ENCODE measurements at places on chromosomes 13 and 19. TPM values are rescaled to one million over a fixed set of nuclear protein-coding genes. Genes with fewer than 3 reads are reported as not detected.

DNA sequence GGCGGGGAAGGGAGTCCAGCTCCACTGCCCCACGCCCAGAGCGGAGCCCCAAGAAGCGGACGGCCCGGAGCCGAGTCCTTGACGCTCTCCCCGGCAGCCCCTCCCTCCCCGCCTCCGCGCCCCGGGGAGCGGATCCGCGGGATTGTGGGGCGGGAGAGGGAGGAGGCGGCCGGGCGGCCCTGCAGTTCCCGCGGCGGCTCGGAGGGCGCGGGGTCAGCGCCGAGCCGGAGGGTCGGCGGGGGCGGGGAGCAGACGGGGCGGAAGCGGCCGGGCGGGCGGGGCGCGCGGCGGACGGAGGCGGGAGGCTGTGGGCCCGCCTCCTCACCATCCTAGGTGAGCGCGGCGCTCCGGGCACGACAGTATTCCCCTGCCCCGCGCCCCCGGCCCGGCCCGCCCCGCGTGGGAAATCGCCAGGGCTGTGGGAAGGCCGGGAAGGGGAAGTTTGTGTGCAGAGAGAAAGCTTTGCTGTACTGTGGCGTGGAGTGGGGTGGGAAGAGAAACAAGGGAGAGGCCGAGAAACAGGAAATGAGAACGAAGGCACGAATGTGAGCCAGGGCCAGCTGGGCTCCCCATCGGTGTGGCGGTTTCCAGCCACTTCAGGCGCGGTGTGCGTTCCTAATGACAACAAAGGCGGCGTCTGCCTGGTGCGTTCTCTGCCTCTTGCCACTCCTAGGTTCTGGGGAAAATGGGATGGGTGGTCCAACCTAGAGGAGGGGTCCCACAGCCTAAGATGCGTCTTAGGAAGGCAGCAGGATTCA lies 1.3 kb upstream of the KLF12 start:
- peaks cover 11% of the 10 kb centered on the region for H3K4me1 ChIP-seq
- peak overlapping the region; percentile 71 for H3K27ac ChIP-seq
- no peaks in the 10 kb centered on the region for H3K27me3 ChIP-seq
- H3K4me3 ChIP-seq, result peak overlapping the region; percentile 71

DNA sequence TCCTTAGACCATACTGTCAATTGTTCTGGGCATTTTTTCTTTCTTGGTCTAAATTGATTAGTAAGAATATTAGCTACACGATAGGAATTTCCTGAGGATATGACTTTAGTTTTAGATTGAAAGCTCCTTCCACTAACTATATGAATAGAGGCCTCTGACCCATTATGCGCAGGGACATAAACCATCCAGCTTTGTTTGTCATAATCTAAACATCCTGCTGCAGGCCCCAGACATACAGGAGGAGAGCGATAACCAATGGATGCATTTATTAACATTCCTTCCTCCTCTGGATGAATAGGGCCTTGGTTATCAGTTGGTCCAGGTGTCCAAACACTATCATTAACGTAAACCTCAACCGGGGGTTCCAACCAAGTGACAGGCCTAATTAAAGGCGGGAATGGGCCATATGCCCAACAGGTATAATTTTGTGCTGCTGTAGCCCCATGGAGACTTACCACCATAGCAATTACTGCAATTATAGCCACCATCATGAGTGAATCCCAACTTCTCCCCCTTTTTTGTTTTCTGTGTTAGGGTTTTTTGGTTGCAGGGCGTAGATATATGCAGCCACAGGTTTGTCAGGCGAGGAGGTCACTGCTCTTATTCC lies 32.6 kb downstream of the CLEC4M start:
- no peaks in the 10 kb centered on the region for H3K36me3 ChIP-seq
- H3K4me1 ChIP-seq, result no peaks in the 10 kb centered on the region
- no peak for DNase-seq
- no peak overlapping the region for H3K27ac ChIP-seq
- no peak overlapping the region for H3K4me3 ChIP-seq

GRCh38 chr13:111281751-111282311 lies 38.6 kb upstream of the TEX29 start:
- no peaks in the 10 kb centered on the region for H3K4me1 ChIP-seq
- no peak for DNase-seq
- no peaks in the 10 kb centered on the region for H3K27me3 ChIP-seq
- peaks cover 53% of the 10 kb centered on the region for H3K36me3 ChIP-seq
- H3K27ac ChIP-seq, result no peak overlapping the region
- no peak overlapping the region for H3K4me3 ChIP-seq

DNA sequence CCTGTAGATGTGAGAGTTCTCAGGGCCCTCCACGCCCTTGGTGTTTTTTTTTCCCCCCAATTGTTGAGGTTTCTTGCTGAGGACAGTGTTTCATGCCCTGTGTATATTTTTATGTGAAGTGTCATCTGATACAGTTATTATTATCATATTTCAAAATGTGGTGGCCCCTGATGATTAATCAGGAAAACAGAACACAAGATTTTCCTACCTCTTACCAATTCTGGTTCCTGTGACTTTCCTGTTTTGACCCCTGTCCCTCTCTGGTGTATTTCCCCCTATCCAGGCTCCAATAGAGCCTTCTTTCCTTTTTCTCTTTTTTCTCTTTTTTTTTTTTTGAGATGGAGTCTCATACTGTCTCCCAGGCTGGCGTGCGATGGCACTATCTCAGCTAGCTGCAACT lies 642 bp downstream of the PSG8 start:
- DNase-seq, result no peak
- H3K27ac ChIP-seq, result no peak overlapping the region
- H3K4me3 ChIP-seq, result no peak overlapping the region
- H3K36me3 ChIP-seq, result no peaks in the 10 kb centered on the region
- H3K27me3 ChIP-seq, result no peaks in the 10 kb centered on the region
- no peaks in the 10 kb centered on the region for H3K4me1 ChIP-seq

DNA sequence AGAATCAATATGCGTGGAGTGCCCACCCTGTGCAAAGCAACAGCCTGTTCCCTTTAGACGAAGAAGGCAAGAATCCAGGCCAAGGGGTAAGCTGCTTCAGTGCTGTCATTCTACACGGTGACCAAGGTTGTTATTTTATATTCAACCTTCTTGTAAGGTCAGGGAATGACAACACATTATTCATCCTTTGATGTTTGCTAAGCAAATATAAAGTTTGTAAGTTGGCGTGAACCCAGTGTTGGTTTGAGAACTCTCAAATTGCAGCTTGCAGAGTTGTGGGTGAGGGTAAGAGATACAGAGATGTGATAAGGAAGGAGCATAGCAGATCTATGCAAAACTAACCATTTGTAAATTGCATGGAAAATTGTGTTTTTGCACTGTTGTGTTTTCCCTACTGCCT lies 436.7 kb downstream of the FGF9 start:
- H3K36me3 ChIP-seq, result no peaks in the 10 kb centered on the region
- H3K27ac ChIP-seq, result no peak overlapping the region
- H3K27me3 ChIP-seq, result no peaks in the 10 kb centered on the region
- peaks cover 23% of the 10 kb centered on the region for H3K4me1 ChIP-seq

DNA sequence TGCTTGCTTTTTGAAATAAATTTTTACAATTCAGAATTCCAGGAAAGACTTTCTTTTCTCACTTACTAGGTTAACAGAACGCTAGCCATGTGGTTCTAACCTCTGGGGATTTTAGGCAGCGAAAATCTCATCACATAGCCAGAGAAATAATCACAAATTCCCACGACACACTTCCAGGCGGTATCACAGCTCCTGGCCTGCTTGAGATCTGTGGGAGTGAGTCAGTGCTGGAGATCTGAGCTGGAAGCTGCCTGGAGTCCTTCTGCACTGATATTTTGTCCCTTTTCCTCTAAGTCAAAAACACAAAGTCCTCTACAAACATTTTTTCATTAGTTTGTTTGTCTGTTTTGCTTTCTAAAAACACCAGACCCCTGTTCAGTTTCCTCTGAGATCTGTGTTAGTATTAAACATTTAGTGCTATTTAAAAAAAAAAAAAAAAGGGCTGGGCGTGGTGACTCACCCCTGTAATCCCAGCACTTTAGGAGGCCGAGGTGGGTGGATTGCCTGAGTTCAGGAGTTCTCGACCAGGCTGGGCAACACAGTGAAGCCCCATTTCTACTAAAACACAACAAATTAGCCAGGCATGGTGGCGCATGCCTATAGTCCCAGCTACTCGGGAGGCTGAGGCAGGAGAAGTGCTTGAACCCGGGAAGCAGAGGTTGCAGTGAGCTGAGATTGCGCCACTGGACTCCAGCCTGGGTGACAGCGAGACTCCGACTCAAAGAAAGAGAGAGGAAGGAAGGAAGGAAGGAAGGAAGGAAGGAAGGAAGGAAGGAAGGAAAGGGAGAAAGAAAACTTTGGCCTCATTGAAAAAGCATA lies 12.2 kb upstream of the UBE2L5 start:
- H3K36me3 ChIP-seq, result no peaks in the 10 kb centered on the region
- no peaks in the 10 kb centered on the region for H3K27me3 ChIP-seq
- peaks cover 3% of the 10 kb centered on the region for H3K4me1 ChIP-seq
- no peak overlapping the region for H3K4me3 ChIP-seq
- H3K27ac ChIP-seq, result no peak overlapping the region
- DNase-seq, result no peak

OR7D2 gene
- total RNA-seq, result not detected

CYP4F2 gene
- not detected for total RNA-seq

ONECUT3 gene
- not detected for total RNA-seq

ZNF846 gene
- 24.4 TPM for total RNA-seq

CTU1 gene
- total RNA-seq, result 8.0 TPM

ZNF534 gene
- total RNA-seq, result 0.54 TPM

PRR36 gene
- 0.21 TPM for total RNA-seq

SBK2 gene
- not detected for total RNA-seq

CEACAM4 gene
- total RNA-seq, result not detected
